ENCODE measurements at places on chromosomes 12 and 14.

DNA sequence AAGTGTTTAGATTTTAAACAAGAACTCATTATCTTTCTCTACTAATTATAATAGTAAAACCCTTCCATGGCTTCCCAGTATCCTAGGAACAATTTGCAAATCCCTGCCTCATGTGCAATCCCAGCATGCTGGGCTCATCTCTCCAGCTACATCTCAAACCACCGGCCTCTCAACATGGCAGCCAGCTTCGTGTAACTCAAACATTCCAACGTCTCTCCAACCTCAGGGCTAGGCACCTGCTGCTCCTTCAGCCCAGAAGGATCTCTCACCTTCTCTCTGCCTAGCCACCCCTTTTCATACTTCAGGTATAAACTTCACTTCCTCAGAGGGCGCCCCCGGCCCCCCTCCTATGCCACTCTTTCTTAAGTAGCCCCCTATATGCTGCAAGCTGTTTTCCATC lies 7.2 kb downstream of the SART3 start:
- no peak for DNase-seq

GRCh38 chr14:58762629-58763028 lies 124.9 kb downstream of the DACT1 start:
- no peak for DNase-seq

DNA sequence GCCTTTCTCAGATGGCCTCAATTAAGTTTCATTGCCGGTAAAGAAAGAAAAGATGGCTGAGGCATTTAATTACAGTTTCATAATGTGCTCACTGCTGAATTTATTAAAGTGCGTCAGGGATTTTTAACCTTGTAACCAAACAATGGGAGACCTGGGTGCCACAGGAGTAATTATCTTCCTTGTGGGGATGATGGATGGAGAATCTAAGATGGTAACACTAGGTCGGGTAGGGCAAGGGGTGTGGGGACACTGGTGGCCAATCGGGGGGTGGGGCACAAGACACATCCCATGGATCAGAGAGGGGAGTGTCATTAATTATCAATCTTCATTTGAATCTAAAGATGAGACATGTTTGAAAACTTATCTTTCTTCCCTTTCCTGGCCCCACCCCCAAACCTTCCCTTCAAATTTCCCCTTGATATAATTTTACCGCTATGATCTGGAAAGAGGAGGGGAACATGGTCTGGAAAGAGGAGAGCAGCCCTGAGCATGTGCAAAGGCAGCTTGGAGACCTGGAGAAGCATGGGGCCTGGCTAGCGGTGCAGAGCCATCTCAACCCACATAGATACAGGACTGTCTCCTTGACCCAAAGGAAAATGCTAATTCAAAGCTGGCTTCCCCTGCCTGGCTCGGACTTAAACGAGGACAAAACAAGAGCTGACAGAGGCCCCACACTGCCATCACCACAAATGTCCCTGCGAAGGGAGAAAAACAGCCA lies 231.3 kb upstream of the NOS1 start:
- DNase-seq: no peak

GRCh38 chr12:66693901-66694513 lies 15.1 kb upstream of the GRIP1 start:
- no peak for DNase-seq

- DNase-seq: no peak
Measured at GRCh38 chr14:89956661-89957009, 908 bp downstream of the TDP1 start.

GRCh38 chr12:87820524-87821202 lies 208.5 kb downstream of the C12orf50 start:
- no peak for DNase-seq

GRCh38 chr14:73746520-73747378 lies 32.6 kb upstream of the PNMA1 start:
- DNase-seq: no peak

DNA sequence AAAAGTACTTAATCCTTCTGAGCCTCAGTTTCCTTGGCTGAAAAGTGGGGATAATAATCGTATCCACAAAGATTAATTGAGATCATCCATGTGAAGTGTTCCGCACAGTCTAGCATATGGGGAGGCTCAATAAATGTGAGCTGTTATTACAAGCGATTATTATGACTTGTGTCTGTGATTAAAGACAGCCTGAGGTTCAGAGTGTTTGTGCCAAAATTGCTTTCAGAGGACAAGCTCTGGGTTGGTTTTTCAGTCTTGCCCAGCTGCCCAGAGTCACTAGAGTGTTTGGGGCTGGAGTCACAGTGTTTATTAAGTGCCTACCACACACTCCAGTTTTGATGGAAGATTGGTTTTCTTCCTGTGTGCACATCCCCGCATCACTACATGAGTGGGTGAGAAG lies 53.5 kb downstream of the NTF3 start:
- DNase-seq: no peak

DNA sequence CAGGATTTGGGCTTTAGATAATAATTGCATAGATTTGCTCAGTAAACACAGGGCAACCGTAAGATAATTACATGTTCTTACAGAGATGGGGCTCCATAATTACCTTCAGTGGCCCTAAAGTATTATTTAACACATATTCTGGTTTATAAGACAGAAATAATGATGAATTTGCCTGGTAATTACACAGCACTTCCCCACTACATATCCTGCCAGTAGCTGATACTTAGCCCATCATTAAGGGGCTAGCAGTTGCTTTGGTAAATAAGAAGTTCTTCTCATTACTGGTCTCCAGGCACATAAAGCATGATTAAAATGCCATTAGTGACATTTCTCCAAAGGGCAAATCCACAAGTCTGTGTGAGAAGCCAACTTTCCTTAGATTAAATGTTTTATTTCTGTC lies 158.7 kb downstream of the NUAK1 start:
- DNase-seq: no peak

GRCh38 chr12:6612652-6613014 lies 5.5 kb upstream of the CHD4 start:
- DNase-seq: no peak

DNA sequence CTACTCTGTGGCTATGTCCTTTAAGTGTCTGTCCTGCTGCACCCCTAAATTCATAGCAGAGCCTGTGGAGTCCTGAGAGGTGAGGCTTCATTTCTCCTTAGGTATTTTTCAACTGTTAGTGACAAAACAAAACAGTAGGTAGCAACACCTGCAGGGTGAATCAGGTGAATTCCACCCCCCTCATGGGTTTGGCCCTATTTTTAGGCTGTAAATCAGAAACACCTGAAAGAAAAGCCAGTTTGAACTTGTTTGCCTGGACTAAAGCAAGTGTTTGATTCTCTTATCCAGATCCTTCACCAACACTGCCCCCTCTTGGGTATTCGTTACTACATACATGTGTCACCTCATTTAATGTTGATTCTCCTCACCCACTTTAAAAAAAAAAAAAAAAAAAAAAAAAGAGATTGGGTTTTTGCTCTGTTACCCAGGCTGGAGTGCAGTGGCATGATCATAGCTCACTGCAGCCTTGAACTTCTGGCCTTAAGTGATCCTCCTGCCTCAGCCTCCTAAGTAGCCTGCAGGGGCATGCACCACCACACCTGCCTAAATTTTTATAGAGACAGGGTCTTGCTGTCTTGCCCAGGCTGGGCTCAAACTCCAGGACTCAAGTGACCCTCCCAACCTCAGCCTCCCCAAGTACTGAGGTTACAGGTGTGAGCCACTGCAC lies 10.3 kb downstream of the TBPL2 start:
- no peak for DNase-seq

DNA sequence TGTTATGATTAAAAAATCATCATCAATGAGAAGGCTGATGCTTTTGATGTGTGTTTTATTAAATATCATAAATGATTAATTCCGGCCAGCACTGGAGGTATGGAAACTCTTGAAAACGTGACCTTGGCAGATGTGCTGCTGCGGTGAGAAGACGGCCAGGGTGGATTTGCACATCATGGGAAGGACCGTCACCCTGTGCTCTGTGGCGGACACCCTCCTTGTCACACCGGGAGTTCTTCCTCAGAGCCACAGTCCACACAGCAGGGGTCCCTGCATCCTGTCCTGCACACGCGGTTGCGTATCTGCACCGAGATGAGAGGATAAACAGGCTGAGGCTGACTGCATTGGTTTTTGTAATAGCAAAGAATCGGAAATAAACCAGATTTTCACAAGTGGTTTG lies 33.5 kb downstream of the FZD10 start:
- peak; percentile 59 for DNase-seq

GRCh38 chr14:96590190-96590864 lies 88.1 kb downstream of the PAPOLA start:
- DNase-seq: no peak

GRCh38 chr12:112978163-112979040 lies at the start of gene OAS2:
Gene OAS2 (plus strand): TSS chr12:112978519. CDS start chr12:112978609, 90 bp downstream.
- DNase-seq: no peak

GRCh38 chr12:124148481-124149273 lies 146.2 kb upstream of the RFLNA start:
- DNase-seq: no peak

GRCh38 chr14:86221000-86221399 lies 691.1 kb downstream of the FLRT2 start:
- no peak for DNase-seq

GRCh38 chr12:89351489-89352241 lies 636 bp downstream of the DUSP6 start:
- DNase-seq: no peak

GRCh38 chr14:65210822-65211182 lies 108.5 kb upstream of the MAX start:
- DNase-seq: no peak

DNA sequence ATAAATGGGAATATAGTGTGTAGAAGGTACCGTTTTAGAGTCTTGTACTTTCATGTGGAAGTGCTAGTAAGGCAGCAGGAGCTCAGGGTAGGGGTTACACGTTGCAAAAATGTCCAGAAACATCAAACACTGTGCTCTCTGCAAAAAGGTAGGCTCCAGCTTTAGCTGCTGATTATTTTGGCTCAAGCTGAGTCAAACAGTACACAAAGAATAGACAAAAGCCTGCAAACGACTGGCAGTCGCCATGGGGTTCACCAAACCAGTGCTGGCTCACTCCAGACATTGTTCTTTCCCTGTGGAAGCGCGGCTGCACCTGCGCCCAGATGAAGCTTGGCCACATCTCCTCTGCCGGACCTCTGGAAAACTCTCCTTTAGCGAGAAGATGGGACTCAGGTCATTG lies 45.3 kb upstream of the NAA30 start:
- DNase-seq: no peak

DNA sequence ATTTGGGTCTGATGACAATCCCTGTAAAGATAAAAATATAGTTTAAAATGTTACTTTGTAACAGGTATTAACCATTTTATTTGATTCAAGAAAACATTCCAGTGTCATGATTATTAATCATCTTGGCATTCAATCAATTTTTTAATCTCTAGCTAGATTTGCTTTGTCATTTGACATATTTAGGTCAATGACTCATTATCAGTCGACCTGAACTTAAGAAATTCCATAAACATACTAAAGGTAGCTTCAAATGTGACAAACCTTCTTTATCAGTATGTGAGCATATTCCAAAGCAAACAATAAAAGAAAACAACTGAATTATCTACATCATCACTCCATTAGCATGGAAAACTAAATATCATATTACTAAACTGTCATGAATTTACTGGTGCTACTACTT lies 50.8 kb upstream of the CDKL1 start:
- no peak for DNase-seq

- DNase-seq: no peak
Measured at GRCh38 chr12:21613931-21614330, 9.3 kb upstream of the GYS2 start.

- no peak for DNase-seq
Measured at GRCh38 chr14:100822013-100822412, 3.9 kb upstream of the MEG3 start.

GRCh38 chr12:4303750-4304149 lies 17.3 kb upstream of the TIGAR start:
- DNase-seq: peak; percentile 60

DNA sequence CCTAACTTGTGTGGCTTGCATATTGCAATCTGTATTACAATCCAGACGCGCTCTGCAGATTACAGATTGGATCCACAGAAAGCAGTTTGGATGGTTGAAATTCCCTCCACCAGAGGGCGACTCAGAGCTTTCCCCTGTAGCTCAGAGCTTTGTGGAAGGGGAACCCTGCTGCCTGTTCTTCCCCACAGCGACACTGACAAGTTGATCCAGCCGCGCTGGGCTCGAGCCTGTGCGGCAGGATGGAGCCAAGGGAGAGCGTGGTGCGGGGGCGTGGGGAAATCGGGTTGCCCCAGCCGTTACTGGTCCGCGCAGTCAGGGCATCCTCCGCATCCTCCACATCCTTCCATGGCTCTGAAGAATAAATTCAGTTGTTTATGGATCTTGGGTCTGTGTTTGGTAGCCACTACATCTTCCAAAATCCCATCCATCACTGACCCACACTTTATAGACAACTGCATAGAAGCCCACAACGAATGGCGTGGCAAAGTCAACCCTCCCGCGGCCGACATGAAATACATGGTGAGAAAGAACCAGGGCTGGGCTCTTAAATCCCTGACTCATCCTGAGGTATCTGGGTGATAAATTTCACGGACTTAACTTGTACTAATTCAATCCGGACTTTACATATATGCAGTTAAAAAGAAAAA lies at the start of gene GLIPR1L1:
Gene GLIPR1L1, plus strand, starts transcription at position 287 of the 647 bp plus-strand sequence. Its CDS starts 59 bp downstream, at position 346.
- DNase-seq: peak; percentile 90

- DNase-seq: peak; percentile 30
Measured at GRCh38 chr12:128761379-128761790, 62.4 kb downstream of the SLC15A4 start.

DNA sequence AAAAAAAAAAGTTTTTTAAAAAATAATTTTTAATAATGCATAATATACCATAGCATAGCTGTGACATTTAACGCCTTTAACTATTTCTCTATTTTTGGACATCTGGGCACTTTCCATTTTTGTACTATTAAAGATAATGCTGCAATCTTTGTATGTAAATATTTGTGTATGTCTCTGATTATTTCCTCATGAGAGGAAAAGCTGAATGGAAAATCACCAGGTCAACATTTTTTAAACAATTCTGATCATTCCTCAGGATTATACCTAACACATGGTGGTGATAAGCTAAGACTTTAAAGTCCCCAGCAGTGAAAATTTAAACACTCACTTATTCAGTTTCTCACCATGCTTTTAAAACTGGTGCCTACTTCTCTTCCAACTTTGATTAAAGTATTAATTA lies 31.3 kb upstream of the NR1H4 start:
- DNase-seq: no peak

DNA sequence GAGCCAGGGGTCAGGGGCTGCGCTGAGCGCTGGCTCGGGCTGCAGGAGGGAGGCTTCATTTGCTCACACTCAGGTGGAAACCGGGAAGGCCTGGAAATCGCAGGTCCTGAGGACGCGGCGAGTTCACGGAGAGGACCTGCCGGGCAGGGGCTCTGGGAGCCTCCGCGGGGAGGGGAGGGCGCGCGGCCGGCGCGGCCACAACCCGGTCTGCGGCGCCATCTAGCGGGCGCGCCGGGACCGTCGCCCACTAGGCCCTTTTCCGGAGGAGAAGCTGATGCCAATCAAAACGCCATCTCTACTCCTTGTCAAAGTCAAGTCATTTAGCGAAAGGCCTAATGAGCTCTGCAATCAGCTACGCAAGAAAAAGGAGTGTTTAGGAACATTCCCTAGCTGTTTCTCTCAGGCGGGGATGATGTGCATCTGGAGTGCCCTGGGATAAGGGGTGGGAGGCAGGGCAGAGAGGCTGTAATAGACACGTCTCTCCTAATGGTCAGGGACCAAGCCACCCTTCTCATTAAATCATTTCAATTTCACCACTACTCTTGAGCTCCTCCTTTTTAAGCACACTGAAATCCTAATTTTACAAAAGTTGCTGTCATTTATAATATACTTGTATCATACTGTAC lies 885.8 kb upstream of the TMEM132C start:
- DNase-seq: no peak
